ENCODE measurements at places on chromosomes 1 and 21.
A peak's percentile ranks its signal among the peaks of the same experiment; 100 is the strongest.

GRCh38 chr1:148379170-148379500 lies 104.0 kb downstream of the PPIAL4G start:
- no peak for DNase-seq

DNA sequence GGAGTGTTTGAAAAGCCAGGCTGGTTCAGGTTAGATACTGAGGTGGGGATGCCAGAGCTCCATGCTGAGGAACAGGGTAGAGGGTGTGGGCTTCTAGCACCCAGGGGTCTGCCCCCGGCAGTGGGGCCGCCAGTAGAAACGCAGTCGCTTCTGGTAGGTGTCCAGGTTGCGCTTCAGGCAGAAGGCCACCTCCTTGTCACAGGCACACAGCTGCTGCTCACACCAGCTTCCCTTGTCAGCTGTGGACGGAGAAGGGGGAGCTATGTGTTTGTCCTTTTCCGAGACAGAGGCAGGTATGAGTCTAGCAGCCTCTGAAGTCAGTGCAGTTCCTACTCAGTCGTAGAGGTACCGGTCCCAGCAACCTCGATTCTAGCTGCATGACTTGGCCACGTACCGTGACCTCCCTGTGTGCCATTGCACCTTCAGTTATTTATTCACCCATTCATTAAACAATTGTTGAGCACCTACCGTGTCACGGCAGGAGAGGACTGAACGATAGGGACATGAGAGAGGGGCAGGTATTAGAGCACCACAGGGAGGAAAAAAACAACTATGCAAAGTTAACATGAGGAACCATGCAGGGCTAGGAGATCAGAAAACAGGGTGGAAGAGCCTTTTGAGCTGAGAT lies 5.2 kb downstream of the PLA2G2D start:
- no peak for DNase-seq

DNA sequence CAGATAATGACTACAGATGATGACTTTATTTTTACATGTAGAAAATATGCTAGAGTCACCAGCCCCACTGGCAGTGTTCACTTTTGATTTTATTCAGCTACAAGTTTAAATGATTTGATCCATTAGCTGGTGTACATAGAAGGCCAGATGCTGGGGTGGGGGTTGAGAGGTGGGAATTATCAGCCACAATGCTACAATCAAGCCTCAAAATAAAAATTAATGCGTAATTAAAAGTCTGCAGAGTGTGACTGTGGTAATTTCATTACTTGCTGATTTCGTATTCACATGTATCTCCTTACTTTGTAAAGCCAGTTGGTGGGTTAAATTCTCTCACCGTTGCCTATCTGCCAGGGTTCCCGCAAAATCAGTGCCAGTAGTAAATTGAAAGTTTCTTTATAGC lies 109.3 kb downstream of the GALNT2 start:
- no peak for DNase-seq

DNA sequence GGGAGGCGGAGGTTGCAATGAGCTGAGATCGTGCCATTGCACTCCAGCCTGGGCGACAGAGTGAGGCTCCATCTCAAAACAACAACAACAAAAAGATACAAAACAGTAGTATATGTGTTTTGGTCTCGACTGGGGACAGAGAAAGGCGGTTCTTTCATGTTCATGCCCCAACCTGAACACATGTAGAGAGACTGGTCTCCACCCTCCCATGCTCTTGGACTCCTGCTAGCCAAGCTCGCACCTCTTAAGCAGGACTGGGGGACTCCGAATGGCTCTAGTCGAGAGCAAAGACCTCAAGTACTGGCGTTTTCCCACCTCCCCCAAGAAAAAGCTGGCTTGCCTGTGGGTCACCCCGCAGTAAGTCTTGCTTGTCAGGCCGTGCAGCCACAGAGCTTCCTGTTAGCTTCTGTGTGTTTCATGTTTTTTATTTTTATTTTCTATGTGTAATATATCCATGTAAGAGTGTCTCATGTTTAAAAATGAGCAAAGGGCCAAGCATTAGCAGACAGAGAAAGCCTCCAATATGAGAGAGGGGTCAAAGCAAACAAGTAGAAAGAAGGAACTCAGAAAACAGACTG lies 91.6 kb downstream of the SCCPDH start:
- no peak for DNase-seq

DNA sequence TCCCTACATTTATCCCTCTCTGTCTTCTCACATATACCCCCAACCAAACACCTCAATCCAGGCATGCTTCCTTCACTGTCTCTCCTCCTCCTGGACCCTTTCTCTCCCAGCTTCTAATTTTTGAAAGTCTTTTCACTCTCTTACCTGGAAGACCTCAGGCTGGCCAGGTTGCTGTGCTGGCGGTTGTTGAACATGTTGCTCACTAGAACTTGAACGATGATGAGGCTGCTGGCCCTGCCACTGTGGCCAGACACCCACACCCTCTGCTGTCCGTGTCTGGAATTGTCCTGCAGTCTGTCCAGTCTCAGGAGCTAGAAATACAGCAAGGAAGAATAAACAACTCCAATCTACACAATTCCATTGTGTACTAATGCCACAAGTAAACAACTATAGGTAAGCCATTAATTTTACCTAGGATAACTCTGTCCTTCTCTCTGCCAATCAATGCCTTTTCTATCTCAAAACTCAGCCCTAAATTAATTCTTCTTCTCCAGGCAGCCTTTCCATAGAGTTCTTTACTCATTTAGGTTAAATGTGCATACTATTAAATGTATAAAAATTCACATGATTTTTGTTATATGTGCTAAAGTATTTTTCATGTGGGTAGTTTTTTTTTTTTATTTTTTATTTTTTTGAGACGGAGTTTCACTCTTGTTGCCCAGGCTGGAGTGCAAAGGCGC lies 5.1 kb upstream of the CTSK start:
- DNase-seq, result no peak

- no peak for DNase-seq
These were observed 525.3 kb downstream of the KIF26B start for GRCh38 chr1:245679821-245680780.

DNA sequence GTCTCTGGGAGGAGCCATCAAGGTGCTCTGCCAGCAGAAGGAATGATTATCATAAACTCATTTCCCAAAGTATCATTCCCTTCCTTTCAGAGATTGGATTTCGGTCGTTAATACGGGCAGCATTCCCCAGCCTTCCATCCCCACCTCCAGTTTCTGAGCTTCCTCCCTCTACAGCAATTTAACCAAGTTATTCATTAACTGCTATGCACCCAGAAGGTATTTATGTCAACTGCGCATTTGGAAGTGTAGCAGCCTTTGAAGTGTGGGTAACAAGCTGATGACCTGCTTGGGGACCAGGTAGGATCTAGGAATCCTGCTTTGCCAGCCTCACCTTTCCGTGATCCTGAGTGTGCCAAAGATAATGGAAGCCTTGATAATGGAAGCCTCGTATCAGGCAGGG lies 172.4 kb upstream of the IGSF21 start:
- no peak for DNase-seq

GRCh38 chr1:152225678-152226077 lies 1.7 kb upstream of the HRNR start:
- DNase-seq, result no peak

GRCh38 chr1:204398197-204399125 lies 13.2 kb downstream of the PPP1R15B start:
- DNase-seq, result peak; percentile 31

DNA sequence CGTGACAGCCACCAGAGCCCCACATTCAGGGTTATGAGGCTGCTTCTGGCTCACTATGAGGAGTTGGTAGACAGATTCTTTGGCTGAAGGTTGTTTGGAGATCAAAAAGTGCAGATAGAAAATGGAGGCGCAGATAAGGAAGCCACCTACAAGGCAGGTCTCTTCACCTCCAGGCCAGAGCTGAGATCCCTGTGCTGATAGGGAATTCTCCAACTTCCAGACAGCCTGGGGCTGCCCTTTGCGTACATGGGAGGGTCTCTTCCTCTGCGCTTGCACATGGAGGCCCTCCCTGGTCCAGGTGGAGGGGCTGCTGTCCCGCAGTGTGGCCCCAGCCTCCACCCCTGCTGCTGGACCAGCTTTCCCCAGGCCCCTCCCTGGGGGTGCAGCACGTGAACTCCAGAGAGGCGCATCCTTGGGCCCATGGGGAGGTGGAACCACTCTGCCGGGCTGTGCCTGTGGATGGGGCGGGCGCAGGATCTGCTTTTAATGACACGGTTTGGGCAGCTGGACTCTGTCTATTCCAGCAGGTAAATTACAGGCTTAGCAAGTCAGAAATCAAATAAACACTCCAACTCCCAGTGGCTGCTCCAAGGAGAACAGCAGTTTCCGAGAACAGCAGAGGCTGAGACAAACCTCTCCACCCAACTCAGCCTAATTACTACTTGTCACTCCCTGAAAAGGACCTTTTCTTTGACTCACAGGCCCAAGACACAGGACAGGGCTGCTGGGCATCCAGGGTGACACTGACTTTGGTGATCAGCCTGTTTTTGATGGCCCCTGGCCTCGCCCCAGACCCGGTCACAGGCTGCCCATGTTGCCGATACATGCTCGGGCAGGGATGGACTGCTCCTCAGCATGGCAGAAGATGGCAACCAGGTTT lies 12.4 kb downstream of the OXCT2 start:
- DNase-seq, result no peak

DNA sequence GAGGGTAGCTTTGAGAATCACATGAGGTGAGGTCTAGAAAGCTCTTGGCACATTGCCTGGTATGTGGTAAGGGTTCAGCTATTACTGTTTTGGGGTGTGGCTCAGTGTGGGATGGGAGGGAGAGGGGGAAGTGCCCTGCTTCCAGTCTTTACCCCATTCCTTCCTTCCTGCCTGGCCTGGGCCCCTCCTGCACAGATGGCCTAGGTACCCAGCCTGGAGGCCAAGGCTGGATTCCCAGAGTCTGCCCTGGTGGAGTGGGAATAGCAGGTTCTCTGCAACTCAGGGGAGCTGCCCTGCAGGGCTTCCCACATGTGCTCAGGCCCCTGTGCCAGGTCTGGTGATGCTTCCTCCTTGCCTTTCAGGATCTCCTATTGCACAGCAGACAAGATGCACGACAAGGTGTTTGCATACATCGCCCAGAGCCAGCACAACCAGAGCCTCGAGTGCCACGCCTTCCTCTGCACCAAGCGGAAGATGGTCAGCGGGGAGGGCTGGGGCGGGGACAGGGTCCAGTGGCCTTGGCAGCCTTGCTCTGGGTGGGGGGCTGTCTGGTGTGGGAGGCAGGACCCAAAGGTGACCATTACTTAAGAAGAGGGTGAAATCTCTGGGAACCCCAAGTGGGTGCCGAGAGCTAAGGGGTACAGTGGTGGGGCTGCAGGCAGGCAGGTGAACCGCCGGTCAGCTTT lies 13.5 kb downstream of the LDLRAP1 start:
- DNase-seq, result no peak

DNA sequence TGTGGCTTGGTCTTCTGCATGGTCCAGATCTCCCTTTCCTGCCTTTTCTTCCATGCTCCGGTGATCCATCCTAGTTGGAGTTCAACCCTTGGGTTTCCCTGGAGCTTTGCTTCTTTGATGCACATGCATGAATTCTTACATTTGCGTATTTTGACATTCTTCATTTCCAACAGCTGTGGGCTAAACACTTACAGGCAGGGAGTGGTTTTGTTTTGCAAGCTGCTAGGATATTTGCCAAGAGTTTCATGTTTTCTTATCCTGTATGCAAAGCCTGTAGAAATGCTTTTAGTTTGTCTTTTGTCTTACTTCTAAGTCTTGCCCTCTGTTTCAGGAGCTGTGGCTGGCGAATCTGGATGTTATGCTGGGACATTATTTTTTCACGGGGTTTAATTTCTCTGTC lies 90.3 kb upstream of the PAXBP1 start:
- no peak for DNase-seq

DNA sequence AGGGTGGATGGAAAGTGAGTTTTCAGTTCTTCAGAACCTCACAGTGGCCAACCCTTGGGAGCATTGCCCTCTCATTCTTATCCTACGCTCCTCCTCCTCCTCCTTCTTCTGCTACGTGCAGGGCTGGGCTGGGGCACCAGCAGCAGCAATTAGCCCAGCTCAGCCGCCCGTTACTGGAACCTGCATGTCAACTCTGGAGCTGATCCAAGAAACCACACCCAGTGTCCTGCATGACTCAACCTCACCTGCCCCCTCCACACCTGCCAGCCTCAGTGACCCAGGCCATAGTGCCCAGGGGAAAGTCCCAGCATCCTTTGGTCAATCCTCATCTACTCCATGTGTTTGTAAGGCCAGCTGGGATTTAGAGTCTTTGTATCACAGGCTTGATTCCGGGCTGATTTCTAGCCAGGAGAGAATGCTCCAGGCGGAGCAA lies 12.6 kb downstream of the ELF3 start:
- no peak for DNase-seq

DNA sequence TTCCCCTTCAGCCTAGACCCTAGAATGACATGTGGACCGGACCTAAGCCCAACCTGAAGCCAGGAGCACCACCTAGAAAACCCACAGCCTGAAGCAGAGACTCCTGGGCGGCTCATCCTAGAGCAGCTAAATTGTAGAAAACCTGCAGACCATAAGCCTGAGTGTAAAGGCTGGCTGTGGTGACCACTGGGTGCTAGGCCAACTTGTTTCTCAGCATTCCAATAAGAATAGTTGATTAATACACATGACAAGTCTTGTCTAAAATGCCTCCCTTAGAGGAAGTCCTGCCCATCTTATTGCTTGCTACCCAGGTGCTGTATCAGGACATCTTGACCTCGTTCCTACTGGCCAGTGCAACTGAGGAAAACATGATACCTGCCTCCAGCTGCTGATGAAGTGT lies 23.3 kb upstream of the CASQ2 start:
- no peak for DNase-seq

GRCh38 chr1:208047975-208048374 lies 137.1 kb upstream of the CD34 start:
- no peak for DNase-seq

DNA sequence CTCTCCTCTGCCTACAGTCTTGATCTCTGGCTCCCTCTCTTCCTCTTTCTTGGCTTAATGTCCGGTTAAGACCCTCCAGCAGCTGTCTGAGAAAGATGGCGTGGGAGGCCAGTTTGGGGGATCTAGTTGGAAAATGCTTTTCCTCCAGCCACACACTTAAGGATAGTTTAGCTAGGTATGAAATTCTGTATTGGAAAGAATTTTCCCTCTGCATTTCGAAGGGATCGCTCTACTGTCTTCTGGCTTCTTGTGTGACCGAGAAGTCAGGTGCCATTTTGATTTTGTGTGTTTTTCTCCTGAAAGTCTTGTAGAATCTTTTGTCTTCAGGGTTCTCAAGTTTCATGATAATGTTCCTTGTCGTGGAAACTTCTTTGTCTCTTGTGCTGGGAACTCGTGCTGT lies 28.0 kb downstream of the PRKCZ start:
- DNase-seq, result no peak

DNA sequence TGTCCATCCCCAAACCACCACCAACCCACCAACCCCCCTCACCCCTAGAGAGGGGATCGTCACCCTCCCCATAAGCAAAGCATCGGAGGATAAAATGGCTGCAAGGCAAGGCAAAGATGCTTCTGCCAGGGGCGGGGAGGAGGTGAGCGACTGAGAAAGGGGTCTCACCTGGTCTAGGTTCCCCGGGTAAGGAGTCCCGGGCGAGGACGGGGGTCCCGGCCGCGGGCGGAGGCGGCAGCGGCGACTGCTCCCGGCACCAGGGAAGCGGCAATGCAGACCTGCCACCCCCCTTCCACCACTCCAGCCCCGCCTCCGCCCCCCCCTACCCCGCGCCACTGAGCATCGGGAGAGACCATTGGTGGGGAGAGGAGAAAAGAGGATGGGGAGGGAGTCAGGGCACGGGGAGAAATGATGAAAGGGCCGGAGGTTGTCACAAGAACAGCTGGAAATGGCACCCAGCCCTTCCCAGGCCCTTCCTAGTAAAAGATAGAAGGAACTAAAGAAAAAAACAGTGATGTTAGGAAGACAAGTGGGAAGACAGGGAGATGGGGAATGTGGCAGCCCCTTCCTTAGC lies at the start of gene SV2A:
SV2A (minus strand) TSS at position 274 of the 574 bp plus-strand sequence. CDS start 4,004 bp downstream, outside the sequence.
- DNase-seq, result no peak
